ENCODE measurements at places on chromosomes 12 and 14.

- no peak for DNase-seq
Measured at GRCh38 chr14:60232185-60232584, 16.8 kb upstream of the PPM1A start.

GRCh38 chr12:55736076-55736475, 6.8 kb upstream of the GDF11 start:
- DNase-seq = no peak

DNA sequence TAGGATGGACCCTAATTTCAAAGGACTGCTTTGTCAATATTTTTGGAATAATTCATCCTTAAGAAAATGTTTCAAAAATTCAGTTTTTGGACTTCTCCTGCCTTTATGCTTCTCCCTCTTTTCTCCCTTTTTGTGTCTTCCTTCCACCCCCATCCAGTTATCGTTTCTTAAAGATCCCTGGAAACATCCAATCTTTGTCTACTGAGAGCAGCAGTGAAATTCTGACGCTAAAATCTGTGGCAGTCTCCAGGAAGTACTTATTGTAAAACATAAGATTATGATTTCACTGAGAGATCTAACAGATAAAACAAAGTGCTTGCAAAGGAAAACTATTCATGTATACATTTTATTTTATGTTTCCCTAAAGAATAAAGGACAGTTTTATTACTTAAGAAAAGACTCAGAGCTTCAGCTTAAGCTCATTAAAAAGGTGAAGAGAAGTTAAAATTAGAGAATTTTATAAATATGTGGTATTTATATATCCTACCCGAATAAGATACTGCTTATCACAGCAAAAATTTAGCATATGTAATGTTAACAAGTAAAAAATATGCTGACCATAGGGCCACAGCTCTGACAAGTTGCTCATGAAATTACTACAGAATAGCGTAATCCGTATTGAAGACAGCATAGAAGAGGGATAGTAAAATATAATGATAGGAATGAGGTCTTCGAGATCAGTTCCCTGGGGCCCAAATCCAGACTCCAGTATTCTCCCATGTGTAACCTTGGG, 6.9 kb downstream of the FRMD6 start:
- no peak for DNase-seq

DNA sequence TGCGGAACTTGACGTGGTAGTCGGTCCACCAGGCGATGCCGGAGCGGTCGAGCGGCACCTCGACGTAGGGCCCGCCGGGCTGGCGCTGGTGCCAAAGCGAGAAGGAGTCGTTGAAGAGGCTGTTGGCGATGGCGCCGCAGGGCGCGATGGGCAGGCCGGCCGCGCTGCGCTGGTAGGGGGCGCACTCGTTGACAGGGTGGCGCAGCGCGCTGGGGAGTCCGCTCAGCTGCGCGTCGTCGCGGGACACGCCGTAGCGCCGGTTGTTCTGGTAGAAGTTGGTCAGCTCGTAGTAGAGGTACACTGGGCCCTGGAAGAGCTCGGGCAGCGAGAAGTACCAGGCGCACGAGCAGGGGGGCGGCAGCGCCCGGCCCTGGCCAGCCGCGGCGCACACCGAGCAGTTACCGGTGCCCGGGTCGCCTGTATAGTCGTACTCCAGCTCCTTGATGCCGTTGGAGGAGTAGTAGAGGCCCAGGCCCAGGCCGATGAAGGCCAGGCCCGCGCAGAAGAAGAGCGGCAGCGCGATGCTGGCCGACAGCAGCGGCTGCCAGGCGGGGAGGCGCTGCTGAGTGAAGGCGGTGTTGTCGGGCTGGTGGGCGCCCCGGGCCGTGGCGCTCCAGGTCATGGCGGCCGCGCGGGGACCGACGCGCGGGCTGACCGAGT, 482 bp downstream of the TMEM30B start:
- peak; percentile 88 for DNase-seq

DNA sequence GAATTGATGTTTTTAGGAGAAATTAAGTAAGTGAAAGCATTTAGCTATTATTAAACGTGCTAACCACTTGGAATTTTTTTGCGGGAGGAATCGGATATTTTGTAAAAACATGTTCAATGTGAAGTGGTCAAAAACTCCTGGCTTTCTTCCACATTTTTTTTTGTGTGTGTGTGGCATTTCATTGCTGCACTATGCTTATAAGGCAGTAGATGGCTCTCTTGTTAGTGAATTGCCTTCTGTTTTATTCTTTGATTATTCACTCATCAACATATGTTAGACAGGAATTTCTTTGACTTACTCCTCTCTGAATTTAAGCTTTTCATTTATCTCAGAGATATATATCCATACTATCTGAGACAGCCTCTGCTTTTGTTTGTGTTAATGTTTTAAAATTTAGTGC, 71.3 kb downstream of the DERA start:
- DNase-seq = no peak

GRCh38 chr12:62434494-62435302, 31.9 kb upstream of the MON2 start:
- peak; percentile 33 for DNase-seq

GRCh38 chr12:112163471-112163991, 38.2 kb downstream of the TRAFD1 start:
- DNase-seq = no peak

GRCh38 chr12:98869886-98870503, 224.9 kb downstream of the APAF1 start:
- DNase-seq = no peak

DNA sequence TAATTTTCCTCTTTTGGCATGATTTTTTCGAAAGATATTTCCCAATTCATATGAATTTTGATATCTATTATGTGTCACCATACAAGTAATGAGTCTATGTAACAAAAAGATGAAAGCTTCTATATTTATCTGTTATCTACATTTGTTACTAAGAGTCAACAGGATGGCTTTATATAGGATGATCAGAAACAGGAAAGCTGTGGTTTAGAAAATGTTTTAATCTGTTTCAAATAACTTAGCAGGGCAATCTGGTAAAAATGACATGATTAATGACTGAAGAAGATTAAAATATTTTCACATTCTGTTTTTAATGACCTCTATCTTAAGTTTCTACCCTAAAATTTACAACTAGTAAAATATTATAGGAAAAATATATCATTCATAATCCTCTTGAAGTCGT, 105.8 kb downstream of the MSRB3 start:
- DNase-seq = no peak

GRCh38 chr14:32470161-32470715, 141.1 kb downstream of the AKAP6 start:
- DNase-seq = no peak

DNA sequence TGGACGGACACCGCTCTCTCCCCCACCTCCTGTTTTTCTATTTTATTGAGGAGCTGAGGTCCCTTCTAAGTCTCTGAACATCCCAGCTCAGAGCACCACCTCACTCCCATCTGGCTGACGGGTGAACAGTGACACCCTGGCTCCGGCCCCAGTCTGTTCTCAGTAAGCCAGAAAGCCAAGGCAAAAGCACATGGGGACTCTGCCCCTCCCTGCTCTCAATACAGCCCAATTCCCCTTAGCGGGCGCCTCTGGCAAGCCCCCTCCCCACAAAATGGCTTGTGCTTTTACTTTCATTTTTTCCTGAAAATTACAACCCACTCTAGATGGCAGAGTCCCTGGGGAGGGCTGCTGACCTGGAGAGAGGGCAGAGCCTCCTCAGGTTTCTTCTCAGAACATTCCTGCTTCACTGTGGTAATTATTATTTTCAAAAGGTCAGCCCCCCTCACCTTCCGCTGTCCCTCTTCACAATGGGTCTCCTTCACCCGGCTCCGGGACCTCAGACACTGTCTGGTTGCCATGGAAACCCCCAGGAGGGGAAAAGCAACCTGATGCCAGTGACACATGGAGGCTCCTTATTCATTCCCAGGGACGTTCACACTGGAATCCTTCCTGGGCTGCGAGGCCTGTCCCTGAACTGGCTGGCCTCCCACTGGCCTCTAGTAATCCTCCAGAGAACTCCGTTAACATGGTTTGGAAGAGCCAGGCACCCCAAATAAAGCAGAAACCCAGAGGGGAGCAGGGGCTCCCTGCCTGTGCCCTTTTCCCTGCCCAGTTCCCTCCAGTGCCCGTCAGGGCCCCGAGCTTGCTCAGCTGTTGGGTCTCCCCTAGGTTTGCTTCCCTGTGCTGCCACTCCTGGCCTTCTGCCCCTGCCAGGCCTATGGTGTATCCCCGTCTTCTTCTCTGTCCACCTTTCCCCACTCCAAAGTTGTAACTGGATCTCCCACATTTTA, 15.9 kb downstream of the COL2A1 start:
- DNase-seq = peak; percentile 26

DNA sequence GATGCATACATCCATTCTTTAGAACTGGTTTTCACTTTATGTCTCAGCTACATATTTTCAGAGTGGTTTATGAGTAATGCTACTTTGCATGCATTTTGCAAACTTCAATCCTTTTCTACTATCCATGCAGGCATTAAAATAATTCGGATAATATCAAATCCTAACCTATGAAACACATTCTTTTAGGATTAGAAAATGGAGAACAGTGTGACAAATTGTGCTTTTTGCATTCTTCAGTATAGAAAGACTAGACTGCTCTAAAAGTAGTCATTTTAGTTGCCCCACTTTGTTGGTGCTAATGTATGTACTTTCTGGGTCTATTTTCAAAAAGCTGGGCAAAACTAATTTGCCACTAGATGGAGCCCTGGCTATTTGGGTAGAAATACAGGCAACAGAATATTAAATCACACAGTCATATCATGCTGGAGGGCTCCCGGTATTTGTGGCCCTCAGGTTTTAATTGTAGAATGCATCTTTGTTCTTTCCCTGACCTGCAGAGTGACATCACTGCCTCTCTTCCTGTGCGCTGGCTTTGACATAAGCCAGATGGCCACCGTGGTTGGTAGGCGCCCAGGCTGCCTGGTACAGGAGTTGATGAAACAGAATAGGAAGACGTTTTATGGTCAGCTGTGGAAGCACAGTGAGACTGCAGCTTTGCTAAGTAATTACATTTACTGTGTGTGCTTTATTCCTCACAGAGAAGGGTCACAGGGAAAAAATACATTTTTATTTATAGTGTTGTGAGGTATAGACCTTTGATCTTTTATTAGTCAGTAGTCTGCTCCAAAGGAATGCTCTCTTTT, 28.1 kb downstream of the MSRB3 start:
- DNase-seq = no peak

DNA sequence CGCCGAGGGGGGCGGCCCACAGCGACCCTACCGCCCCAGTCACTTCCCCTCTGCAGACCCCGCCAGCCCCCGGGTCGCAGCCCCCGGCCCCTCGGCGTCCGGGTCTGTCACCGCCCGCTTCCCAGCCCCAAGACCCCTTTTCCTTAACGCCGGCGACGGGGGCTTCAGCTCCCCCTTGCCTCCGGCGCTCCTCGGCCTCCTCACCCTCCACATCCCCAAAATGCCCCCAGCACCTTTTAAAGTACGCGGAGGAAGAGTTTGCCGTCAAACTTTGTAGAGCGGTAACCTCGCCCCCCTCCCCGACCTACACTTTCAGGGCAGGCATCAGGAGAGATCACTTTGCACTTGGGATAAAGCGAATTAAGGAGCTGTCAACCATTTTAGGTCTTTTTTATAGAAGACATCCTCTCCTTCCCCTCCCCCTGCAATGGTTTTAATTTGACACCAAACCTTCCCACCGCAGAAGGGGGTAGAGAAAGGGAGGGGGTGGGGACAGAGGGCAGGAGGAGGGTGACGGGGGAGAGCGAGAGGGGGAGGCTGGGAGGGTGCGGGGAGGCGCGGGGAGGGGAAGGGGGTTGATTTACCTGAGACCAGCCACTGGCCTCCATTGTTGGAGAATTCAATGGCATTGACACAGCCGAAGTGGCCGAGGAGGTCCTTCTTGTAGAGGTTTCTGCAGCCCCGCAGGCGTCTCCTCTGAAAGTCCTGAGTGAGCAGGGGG, 578 bp downstream of the DCAF5 start:
- DNase-seq = peak; percentile 54

GRCh38 chr12:21518451-21518850, 7.6 kb upstream of the SPX start:
- no peak for DNase-seq

DNA sequence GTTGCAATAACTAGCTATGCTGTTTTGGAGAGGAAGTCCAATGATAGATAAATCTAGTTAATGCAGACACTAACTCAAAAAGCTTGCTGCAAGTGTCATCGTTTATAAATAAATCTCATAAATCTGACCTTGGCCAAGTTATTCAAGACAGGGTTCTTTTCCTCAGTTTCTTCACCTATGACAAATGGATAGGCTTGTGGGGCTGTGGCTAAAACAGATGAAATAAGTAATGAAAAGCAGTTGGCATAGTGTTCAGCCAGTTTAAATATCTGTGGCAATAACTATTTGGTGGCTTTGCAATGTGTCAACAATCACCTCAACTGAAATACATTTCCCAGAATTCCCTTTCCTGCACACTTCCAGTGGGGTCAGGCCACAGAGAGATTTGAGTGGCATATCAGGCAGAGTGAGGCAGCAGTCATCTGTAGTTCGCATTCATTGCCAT, 169.9 kb downstream of the DYRK2 start:
- DNase-seq = no peak

- peak; percentile 63 for DNase-seq
Measured at GRCh38 chr14:24329736-24330135, 5.1 kb downstream of the ADCY4 start.

- no peak for DNase-seq
Measured at GRCh38 chr12:103442822-103443221, 52.9 kb downstream of the C12orf42 start.

DNA sequence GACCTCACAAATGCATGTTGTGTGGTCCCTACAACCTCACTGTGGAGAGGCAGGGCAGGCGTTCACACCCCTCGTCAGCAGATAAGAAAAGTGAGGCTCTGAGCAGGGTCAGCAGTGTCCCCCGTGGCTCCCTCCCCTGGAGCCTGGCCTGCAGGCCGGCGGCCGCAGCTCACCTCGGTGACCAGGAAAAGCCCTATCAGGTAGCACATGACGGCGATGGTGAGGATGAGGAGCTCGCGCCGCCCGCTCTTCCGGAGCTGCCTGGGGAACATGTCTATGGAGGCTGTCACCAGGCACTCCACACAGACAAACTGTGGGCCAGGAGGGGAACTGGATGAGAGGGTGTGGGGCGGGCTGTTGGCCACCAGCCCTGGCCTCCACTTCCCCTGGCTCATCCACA, 18.0 kb downstream of the SLC6A12 start:
- DNase-seq = no peak

DNA sequence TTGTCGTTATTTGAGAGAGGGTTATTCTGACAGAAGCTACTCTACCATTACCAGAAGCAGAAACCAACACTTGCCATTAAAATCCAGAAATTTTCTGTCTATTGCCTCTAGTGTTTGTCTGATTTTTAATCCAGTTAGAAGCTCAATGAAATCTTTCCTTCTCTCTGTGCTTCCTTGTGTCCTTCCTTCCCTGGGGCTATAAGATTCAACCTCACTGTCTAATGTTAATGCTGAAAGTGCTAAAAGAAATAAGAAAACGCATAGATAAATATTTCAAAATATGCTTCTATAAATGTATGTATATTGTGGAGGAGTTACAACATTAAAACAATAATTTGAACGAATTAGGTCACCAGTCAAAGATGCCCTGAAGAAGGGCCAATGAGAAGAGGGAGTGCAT, 120.8 kb downstream of the SEC23A start:
- DNase-seq = no peak
